ENCODE measurements at places on chromosomes 5 and 9.

DNA sequence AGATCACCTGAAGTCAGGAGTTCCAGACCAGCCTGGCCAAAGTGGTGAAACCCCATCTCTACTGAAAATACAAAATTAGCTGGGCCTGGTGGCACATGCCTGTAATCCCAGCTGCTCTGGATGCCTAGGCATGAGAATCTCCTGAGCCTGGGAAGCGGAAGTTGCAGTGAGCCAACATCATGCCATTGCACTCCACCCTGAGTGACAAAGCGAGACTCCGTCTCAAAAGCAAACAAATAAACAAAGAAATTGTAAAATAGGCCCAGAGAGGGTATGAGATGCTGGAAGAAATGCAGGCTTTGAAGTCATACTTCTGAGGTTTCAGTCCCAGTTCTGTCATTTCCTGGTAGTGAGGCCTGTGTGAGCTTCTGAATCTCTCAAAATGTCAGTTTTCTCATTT lies 5.3 kb upstream of the ARHGEF37 start:
- DNase-seq = no peak

- peak; percentile 49 for DNase-seq
Observed at GRCh38 chr5:43037636-43038495, 2.3 kb downstream of the ANXA2R start.

GRCh38 chr9:20557890-20558565 lies 64.3 kb downstream of the MLLT3 start:
- no peak for DNase-seq

- no peak for DNase-seq
Observed at GRCh38 chr5:142692321-142692894, 6.5 kb upstream of the FGF1 start.

DNA sequence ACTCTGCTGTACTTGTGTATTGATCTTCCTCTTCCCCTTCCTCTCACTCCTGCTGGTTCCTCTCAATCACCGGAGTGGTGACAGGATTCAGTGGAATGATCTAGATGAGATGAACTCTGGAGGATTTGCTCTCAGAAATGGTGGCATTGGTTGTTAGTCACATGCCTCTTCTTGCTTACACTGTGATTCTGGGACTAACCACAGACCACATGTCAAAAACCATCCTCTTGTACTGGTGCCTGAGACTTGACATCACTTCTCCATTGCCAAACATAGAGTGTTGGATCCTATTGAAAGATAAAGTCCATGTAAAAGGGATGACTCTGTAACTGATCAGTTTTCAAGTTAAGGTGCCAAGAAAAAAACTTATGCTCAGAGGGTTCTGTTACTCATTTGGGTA lies 506.5 kb downstream of the DMAC1 start:
- DNase-seq = no peak

DNA sequence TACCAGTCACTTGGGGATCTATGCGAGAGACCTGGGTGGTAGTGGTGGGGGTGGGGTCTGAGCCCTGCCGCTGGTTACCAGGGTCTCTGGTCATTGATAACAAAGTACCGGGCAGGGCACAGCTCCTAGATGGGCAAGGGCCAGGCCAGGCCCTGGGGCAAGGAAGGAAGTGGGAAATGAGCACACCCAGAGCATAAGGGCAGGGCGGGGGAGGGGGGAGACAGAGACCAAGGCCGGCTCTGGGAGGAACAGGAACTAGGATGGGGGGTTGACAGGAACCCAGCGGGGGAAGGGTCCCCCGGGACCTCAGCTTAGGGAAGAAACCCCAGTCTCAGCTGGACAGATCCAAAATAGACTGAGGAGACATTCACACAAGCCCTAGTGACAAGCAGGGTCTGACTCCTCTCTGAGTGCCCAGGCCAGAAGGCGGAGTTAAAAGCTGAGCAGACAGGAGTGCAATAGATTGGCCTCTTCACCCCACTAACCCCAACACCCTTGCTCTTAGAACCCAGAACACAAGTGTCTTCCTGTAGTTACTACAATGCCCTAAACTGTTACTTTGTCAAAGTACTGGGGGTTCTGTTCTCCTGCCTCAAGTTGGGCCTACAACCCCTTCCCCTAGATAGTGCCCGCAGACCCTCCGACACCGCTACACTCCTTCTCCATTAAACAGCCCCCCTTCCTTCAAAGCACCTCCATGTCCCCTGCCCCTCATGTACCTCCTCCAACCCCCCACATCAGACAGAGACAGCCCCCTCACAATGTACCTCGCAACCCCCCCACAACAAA lies 628 bp downstream of the ATOSB start:
- DNase-seq = no peak

- DNase-seq = no peak
Observed at GRCh38 chr9:37370968-37371563, 51.4 kb upstream of the GRHPR start.

DNA sequence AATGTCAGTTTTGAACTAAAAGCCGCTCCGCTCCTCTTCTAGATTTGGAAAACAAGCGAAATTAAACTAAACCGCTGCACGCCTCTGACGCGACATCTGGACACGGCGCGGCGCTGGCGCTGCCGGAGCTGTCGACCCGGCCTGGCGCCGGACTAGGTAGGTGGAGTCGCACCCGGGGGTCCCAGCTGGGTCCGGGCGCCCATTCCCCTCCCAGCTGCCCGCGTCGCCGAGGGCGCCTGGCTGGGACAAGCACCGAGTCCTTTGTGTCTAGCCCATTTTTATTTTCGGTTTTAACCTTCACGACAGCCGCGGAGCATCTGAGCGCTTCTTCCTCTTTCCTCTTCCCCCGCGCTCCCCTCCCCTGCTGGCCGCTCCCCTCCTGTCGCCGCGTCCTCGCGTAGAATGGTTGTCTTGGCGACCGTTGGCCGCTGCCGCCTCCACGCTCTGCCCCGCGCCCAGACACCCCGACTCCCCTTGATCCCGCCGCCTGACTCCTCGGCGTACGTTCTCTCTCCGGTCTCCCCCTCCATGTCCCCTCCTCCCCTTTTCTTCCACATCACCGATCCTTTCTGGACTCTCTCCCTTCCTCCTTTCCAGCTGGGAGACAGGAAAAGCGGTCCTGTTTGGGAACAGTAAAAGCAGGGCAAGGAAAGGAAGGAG lies 545 bp downstream of the CDKN2B-AS1 start:
- peak; percentile 75 for DNase-seq

DNA sequence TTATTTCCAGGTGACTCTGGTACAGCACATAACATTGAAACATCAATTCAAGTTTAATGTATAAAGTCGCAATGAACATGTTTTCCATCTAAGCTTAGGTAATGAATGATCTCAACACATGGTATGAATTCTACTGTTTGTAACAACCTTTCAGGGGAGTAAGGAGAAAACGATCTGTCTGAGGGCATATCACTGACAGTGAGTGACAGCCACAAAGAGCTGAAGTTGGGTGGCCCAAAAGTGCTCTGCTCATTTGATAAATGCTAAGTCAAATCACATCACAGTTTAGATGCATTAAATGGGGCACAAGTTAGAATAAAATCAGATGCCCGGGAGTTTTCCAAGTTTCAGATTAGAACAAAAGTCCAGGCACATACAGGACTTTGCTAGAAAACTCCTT lies 1.2 kb downstream of the FANCC start:
- no peak for DNase-seq

GRCh38 chr9:72315089-72315509 lies 49.9 kb downstream of the ZFAND5 start:
- DNase-seq = peak; percentile 48

DNA sequence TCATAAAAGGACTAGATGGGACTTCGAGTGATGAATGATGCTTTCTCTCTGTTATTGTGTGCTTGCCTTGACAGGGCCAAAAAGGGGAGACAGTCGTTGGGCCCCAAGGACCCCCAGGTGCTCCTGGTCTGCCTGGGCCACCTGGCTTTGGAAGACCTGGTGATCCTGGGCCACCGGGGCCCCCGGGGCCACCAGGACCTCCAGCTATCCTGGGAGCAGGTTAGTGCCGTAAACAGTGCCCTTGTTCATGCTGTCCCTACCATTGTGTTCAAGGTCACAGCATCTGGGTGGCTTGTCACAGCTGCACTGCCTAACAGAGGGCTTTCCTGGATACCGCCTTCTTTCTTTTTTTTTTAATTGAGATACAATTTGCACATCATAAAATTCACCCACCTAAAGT lies 48.7 kb upstream of the TGFBR1 start:
- no peak for DNase-seq

DNA sequence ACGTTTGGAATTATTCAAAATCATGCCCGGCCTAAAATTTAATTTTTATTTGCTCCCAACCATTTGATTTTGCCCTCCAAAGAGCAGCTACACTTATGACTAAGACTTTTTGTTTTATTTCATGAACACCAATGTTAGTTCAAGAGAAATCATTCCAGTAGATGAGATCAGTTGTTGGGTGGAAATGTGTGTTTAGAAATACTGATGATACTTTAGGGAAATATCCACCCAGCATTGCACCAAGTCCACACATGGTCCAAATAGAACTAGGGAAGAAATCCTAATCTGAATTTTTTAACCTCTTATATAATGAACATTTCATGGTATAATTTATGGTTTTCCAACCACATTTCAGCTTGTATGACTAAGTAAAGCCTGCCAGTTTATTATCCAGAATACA lies 28.3 kb upstream of the GOLPH3 start:
- DNase-seq = no peak

GRCh38 chr9:135971892-135972291 lies 10.7 kb upstream of the UBAC1 start:
- peak; percentile 61 for DNase-seq

DNA sequence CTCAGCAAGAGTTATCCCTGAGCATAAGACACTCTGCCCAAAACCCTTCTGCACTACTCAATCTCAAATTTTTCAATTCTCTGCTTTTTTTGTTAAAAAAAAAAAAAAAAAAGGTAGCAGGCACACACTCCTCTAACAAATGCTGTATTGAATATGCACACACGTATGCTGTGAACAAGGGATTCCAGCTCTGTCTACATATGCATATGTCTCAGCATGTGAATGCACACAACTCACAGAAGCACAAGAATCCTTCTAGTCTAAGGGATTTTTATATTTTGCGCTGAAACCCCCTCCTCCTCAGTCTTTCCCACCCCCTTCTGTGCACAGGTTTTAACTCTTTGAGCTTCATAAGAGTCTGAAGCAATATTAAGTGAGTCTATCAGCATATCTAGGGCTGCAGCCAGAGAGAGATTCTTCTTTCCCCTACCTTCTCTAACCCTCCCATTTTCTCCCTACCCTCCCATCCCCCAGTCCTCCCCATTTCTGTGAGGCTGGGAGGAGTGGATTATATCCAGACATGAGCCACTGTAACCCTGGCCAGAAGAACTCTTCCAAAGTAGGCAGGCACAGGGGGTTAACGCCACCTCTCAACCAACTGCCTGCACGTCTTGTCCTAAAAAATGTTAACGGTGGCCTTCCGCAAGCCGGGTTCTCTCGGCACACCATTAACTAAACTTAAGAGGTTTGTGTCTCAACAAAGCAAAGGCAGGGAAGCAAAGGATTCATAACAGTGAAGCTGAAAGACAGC lies 1.0 kb downstream of the GABRB2 start:
- peak; percentile 5 for DNase-seq

DNA sequence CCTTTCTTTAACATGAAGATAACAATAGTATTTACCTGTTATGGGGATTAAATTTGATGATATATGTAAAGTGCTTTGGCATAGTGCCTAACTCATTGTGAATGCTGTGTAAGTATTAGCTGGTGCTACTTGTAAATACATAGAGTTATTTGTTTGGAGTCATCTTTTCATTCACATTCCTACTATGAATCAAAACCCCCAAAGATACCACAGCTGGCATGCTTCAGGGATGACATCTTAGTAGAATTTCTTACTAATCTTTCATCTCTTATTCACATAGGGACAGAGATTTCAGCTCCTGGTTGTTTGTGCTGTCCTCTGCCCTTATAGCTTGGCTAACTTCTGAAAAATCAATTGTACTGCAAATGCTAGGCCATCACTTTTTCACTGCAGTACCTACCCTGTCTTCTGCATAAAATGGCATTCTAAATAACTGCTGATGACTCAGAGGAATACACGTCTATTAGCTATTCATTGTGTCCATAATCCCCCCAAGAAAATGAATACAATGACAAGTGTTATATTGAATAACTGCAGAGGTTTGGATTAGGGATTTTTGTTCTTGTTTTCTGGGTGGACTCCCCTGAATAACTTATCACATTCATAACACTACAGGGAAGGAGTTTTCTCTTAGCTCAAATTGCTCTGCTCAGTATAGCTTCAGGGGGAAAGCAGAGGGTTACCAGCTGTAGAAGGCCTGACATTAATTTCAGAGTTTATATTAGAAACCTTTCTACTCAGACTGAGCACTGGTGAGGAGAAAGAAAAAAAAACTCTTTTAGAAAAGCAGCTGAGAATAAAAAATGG lies 192.2 kb upstream of the C9orf72 start:
- no peak for DNase-seq

GRCh38 chr5:98927989-98928872 lies 576 bp downstream of the CHD1 start:
- peak; percentile 99 for DNase-seq

DNA sequence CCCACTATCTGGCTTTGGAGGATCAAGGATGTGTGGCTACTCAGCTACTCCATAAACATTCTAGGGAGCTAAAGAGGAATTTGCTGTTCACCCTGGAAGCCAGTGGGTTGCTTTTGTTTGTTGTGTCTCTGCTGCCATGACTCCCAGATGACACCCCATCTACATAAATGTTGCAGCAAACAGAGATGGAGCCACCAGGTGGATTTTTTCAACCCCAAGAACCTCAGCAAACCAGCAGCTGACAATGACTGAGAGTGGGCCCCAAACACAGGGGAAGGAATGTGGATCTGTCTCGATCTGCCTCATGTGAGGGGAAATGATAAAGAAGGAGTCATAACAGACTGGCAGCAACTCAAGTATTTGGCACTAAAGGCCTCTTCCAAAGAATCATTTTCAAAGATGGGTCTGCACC lies 132.7 kb upstream of the TNC start:
- peak; percentile 38 for DNase-seq

GRCh38 chr5:4737868-4738267 lies 402.3 kb upstream of the ADAMTS16 start:
- DNase-seq = no peak

GRCh38 chr9:9747787-9748186 lies 865.0 kb downstream of the PTPRD start:
- DNase-seq = no peak

GRCh38 chr9:118059484-118060278 lies 355.5 kb downstream of the TLR4 start:
- DNase-seq = peak; percentile 15

DNA sequence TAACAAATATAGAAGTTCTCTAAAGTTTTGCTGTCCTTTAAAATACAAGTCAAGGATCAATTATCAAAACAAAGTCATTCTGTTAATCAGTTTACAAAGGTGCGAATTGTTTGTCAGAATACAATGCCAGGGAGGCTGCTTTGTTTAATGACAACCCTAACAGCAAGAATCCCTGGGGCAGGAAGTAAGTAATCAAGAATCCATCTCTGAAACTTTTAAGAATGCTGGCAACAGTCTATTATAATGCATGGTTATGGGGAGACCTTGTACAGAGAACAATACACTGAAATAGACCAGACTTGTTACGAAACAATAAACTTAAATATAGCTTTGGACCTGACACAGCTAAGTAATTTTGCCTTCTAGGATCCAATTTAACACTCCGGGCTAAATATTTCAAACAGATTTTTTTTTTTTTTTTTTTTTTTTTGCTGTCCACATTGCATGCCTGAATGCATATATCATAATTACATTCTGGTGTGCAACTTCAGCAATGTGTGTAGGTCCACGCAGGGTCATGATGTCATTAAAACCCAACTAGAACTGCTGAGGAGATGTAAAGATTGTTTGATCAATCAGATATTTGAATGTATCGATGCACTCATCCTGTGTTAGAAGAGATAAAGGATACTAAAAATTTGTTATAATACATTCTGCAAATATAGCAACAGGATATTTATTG lies 421.3 kb downstream of the CETN3 start:
- DNase-seq = no peak

Data from right kidney (tissue), 9 donors.